Activated CD4-positive, alpha-beta memory T cell treated with anti-CD3 and anti-CD28 coated beads for 36 hours (primary cell): ENCODE measurements at places on chromosomes 3 and 15. TPM values are rescaled to one million over a fixed set of nuclear protein-coding genes. Genes with fewer than 3 reads are reported as not detected.

Gene JAGN1
- 25.0 TPM for total RNA-seq

- DNase-seq = peak; percentile 78
Observed at GRCh38 chr3:12868039-12869034, 27.0 kb upstream of the RPL32 start.

DNA sequence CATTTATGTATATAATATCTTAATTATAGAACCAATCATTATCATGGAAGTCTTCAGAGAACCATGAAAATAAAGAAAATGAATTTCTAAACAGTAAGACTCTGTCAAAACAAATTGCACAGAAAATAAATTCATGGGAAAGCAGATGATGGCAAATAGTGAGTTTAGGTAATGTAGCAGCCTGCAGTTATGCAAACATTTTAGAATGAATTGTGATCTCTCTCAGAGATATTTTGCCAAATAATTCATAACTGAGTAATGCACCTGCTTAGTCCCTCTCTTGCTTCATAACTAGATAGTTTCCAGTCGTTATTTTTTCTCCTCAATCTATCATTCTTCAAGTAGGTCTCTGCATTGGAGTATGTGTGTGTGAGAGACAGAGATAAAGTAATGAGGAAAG lies 492.7 kb upstream of the THBS1 start:
- DNase-seq = no peak

DNA sequence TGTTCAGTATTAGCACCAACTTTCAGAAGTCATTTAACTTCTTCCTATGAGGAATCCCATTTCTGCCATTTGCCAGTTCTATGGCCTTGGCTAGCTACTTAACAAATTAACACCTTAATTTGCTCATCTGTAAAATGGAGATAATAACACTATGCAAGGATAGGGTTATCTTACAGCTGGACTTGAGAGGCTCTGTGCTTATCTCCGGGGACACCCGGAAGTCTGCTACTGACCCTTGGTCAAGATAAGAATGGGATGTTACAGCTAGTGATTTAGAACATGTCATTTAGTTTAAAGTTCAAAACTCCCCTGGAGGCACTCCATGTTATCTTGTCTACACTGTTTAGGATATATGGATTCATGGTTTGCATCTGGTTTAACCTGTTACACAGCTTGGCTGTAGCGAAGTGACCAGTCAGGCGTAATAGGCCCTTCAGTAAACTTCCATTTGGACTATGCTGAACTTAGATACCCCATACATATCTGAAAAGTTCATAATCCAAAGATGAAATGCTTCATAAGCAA lies 156.0 kb upstream of the CD96 start:
- DNase-seq = no peak

Gene LRRC31
- total RNA-seq = not detected

Gene HRG
- not detected for total RNA-seq

GRCh38 chr3:125281381-125281780 lies 68.8 kb upstream of the SLC12A8 start:
- no peak for DNase-seq

- DNase-seq = peak; percentile 26
Observed at GRCh38 chr3:149273096-149273751, 51.6 kb upstream of the CP start.

- DNase-seq = no peak
Observed at GRCh38 chr3:188607805-188608315, 453.9 kb downstream of the LPP start.

Gene SAMD7
- total RNA-seq = not detected

Gene TNFSF10
- total RNA-seq = 30.1 TPM

DNA sequence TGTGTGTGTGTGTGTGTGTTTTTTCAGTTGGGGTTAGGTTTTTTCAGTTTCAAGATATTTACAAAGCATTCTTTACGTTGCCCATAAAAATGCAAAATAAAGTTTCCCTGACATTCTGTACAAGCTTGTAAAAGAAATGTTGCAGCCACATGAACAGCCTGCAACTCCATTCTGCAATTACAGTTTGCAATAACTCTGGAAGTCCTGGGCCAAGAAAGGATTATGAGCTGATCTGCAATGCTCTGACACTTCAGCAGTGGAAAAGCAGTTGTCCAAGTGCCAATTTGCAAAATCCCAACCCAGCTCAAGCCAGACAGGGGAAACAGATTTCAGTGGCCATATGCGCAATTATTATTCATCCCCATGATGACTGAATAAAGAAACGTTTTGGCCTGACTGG lies 322.1 kb downstream of the MEX3B start:
- DNase-seq = no peak

Gene WNT7A
- 0.29 TPM for total RNA-seq

DNA sequence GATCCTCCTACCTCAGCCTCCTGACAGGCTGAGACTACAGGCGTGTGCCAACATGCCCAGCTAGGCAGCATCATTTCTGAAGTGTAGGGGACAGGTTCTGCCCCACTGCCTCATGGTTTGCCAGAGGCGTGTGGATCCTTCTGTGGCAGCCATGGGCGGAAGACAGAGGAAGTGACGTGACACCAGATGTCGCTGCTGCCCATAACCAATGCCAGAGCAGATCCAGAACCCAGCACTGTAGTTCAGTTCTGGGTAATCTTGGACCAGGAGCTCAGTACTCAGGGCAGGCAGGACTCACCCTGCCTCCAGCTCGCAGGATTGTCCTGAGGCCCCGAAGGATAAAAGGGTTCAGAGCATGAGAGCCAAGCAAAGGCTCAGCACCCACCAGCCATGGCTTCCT lies 8.2 kb downstream of the RBPMS2 start:
- peak; percentile 16 for DNase-seq

DNA sequence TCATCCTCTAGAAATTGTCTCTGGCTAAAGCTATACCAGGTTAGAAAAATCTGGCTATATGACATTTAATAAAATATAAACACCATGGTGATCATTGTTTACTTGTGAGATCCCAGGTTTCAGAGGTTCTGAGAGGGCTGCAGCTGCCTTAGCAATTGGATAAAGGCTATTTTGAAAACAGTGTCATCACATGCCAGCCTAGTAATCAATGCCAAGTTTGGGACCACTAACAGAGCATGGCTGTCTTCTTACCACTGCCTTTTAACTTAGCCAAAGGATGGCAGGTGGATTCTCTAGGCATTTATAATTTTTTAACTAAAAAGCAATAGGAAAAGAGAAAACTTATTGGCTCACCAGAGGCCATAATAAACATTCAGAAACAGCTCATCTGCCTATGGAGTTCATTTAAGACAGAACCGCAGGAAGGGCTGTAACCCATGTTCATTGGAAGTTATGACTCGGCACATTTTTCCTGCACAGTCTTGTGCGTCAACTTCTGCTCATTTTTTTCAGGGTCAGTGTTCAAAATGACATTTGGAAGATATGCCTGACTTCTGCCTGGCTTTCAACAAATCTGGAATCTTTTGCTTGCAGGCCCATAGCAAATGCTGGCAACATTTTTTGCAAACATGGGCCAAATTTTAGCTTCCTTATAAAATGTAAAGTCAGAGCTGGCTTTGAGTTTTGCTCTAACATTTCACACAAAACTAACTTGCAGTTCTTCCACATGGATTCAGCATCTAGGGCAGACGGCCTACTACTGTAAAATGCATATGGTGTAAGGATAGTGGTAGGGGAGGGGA lies 476.0 kb upstream of the TBL1XR1 start:
- DNase-seq = no peak

Gene GPR149
- total RNA-seq = not detected

DNA sequence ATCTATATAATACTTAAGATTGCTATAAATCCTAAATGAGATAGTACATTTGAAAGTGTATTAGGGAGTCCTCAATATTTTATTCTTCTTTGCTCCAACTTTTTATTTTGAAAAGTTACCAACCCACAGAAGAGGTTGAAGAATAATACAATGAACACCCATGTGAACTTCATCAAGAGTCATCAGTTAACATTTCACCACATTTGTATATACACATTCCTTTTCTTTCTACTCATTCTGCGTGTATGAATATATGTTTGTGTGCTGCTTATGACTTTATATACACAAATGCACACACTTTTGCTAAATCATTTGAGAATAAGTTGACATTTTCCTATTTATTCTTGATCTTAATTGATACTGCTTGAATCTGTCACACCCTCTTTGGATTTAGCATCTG lies 193.3 kb upstream of the CGNL1 start:
- no peak for DNase-seq

DNA sequence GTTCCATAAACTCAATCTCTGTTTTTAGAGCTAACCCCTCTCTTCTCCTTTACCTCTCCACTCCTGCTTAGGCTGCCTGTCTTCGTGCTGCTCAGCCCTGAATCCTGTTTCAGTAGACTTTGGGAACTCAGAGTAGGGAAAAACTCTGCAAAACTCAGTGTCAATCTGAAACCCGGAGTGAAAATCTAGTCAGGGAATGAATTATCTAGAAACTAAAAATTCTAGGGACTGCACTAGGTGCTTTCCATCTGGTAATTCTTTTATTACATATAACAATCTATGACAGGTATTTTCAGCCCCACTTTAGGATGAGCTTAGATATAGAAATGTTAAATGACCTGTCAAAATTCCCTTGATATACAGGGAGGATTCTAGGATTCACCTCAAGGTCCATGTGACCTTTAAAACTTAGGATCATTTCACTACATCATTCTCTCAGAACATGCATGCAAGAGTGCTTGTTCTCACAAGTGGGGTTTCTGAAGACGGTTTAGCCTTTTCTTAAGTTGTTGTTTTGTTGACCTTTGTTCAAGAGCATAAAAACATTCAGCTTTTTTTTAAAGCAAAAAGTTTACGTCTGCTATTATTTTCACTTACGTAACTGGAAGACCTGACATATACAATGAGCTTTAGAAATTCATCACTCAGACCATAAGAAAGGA lies 108.2 kb upstream of the MBNL1 start:
- DNase-seq = no peak

Gene PPP1R14D
- not detected for total RNA-seq

DNA sequence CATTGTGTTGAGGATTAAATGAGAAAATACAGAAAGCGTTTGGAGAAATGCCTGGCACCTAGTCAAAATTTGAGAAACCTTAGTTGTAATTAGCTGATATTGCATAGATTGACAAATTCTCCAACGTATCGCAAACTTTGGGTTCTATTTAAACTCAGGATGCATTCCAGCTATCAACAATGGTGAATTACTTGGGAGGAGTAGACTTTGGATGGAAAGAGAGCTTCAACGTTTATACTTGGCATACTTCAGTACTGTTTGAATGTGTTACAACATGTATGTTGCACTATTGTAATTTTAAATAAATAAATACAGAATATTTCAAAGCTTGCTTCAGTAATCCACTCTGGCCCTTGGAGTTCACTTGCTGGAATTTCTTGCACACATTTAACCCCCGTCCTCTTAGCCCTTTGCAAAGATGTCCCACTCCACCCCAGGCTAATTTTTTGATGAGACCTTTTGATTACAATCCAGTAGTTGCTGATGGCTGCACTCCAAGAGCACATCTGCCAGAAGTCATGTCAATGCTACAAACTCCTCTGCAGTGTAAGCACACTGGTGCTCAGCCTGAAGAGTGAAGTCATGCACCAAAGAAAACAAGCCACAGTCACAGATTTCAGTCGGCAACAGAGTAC lies 4.7 kb upstream of the DIS3L start:
- DNase-seq = no peak

DNA sequence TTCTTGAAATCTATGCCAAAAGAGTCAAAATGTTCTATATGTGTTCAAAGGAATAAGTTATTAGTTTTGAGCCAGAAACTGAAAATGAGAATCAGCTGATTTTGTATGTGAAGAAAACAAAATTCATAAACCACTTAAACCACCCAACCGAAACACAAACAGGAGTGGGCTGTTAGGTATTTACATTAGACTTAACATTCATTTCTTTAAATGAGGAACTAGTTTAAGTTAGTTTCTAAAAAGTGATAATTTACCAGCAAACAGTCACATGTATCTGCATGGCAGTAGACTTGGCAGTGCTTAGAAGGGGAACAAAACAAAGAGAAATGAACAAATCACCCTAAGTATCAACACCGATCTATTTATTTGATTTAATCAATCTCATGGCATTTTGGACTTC lies 128.0 kb downstream of the GMNC start:
- DNase-seq = no peak

DNA sequence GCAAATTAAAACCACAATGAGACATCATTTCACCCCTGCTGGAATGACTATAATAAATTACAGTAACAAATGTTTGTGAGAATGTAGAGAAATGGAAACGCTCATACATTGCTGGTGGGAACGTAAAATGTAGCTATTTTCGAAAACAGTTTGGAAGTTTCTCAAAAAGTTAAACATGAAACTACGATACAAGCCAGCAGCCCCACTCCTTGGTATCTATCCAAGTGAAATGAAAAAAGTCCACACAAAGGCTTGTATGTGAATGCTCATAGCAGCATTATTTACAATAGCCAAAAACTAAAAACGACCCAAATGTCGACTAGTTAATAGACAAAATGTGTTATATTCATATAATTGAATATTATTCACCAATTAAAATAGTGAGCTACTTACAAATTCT lies 22.9 kb upstream of the CFAP20DC start:
- DNase-seq = no peak

Gene CD96
- total RNA-seq = 37.9 TPM
